Retina (tissue), 1 donor: ENCODE measurements at places on chromosomes 4 and X.

- DNase-seq: no peak
These were observed 277.1 kb downstream of the KLHL13 start for GRCh38 chrX:117839544-117839943.

DNA sequence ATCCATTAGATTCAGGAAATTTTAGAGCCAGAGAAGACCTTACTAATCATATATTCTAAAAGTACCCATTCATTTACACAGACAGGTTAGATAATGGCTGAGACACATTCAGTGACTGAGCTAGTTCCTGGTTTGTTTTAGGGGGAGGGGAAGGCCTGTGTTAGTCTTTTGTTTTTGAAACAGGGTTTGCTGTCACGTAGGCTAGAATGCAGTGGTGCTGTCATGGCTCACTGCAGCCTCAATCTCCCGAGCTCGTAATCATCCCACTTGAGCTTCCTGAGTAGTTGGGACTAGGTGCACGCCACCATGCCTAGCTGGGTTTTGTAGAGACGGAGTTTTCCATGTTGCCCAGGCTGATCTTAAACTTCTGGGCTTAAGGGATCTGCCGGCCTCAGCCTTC, 10.1 kb downstream of the RBPJ start:
- no peak for DNase-seq

DNA sequence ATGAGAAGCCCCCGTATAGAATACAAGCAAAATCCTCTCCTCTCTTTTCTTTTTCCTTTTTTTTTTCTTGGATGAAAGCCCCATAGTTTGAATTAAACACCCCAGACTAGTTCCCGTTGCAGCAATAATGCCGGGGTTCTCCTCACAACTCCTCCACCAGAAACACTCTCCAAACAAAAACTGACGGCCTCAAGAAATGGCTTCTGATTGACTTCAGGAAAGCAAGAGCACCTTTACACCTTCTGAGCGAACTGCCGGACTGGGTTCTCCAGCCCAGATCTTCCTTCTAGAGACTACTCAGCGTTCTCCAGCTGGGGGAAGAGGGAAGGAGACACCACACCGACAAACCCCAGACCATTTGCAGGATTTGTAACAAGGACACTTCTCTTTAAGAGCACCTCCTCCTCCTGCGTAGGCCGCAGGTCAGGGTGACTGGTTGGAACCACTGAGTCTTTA, 4.0 kb downstream of the HAND2 start:
- DNase-seq: peak; percentile 63

DNA sequence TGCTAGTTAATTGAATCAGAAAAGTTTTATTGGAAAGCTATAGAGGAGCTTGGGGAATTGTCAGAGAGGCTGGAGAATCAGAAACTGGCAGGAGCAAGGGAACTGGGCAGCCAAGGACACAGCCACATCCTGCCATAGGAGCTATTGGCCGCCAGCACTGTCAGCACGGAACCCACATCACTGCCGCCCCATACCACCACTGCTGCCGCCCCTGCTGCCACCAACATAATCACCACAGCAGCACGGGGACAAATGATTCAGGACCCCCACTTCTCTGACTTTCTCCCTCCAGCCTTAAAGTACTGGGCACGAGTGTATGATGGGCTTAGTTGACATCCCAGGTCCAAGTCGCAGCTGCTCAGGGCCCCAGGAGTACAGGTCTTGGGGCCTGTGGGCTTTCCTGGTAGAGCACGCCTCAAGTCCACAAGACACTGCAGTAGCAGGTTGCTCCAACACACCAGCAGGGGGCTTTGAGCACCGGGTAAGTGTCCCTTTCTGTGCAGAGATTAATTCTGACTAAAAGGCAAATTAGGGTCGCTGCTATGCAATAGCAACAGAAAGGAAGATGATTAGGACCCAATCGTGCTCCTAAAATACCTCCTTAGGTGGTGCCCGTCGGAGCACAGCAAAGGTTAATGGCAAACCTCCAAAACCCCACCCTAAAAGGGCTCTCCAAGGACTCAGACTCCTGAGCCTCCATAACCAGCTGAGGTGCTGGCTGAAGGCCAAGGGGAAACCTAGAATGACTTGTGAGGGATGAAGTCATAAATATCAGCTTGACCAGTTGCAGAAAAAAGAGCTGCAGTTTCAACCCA, 6.9 kb downstream of the PJA1 start:
- no peak for DNase-seq

GRCh38 chr4:53059871-53060270, 197.8 kb downstream of the RASL11B start:
- DNase-seq: no peak

- DNase-seq: no peak
These were observed 101.4 kb downstream of the ARHGAP10 start for GRCh38 chr4:147833254-147833653.

GRCh38 chrX:133373386-133374079, 41.8 kb downstream of the GPC4 start:
- DNase-seq: no peak

DNA sequence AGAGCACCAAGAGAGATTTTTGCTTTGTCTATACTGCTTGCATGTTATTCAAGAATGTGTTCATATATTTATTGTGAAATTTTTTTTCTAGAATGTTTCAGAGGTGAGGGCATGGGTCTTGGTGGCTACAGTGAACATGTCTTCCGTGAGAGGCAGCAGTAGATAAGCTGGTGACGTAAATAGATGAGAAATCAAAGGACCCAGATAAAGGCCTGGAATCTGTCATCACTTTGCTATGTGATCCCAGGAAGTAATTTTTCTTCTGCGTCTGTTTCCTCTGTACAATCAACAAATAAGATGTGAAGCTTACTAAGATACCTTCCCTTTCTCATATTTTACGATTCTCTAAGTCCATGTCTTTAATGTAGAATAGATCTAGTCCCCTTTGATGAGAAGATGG, 129.1 kb downstream of the COL4A6 start:
- no peak for DNase-seq

- no peak for DNase-seq
These were observed 71.1 kb downstream of the DCLK2 start for GRCh38 chr4:150149381-150149780.

DNA sequence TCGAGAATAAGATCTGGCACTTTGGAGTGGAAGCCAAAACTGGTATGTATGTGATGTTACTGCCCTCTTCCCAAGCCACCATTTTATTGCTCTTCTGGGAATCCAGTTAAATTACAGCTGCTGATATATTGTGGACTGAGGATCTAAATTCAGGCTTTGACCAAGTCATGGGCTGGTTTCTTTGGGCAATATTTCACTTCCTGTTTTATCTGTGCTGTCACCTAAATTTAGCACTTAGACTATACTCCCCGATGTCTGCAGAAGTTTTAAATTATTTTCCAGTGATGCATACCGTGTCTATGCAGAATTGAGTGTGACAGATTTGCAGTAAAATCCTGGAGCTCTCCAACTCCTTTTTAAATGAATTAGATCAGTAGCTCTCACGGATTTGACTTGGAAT, 100.0 kb downstream of the TEX13A start:
- DNase-seq: no peak

DNA sequence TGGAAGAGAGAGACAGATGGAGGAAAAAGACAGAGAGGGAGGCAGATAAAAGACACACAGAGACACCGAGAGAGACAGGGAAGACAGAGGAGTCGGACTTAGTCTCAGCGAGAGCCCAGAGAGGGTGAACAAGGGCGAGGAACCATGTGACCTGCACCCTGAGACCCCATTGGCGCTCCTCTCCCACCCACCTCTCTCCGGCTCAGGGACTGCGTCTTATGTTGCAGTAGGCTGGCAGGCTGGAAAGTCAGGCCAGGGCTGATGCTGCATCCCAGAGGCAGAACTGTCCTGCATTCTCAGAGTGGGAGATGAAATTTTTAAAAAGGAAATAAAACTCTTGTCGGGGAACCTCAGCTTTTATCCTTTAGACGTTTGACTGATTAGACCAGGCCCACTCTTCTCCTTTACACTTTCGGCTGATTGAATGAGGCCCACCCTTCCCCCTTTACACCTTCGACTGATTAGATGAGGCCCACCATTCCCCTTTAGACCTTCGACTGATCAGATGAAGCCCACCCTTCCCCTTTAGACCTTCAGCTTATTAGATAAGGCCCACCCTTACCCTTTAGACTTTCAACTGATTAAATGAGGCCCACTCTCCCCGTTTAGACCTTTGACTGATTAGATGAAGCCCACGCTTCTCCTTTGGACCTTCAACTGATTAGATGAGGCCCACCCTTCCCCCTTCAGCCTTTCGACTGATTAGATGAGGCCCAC, 29.5 kb upstream of the IL3RA start:
- DNase-seq: no peak

DNA sequence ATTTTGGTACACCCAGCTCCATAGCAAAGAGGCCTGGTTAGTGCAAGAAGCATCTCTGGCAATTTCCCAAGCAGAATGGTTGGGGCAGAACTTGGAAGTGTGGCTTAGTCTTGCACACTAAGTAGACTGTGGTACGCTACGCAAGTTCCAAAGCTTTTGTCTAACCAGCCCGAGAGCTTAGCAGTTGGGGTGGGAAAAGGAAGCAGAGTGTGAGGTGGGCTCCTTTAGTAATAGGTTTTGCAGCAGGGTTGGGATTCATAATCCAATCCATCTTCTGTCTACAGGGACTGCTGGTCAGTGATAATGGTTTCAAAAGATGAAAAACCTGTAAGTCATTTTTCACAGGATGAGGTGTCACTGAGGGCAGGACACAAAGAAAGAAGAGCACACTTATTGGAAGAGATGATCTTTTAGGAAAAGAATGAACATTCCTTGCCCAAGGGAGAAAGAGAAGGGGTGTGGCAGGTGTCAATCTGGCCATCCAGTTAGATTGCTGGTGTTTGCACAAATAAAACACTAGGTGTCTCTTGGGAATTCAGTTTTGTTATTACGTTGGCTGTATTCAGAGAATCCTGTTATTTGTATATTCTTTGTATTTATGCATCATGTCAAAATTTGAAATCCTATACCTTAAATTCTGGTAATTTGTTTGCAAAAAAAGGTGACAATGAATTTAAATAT, 244.3 kb downstream of the GPAT3 start:
- DNase-seq: no peak

GRCh38 chr4:4981427-4981826, 37.8 kb downstream of the CYTL1 start:
- DNase-seq: no peak

GRCh38 chr4:114366368-114366767, 232.2 kb upstream of the UGT8 start:
- no peak for DNase-seq

DNA sequence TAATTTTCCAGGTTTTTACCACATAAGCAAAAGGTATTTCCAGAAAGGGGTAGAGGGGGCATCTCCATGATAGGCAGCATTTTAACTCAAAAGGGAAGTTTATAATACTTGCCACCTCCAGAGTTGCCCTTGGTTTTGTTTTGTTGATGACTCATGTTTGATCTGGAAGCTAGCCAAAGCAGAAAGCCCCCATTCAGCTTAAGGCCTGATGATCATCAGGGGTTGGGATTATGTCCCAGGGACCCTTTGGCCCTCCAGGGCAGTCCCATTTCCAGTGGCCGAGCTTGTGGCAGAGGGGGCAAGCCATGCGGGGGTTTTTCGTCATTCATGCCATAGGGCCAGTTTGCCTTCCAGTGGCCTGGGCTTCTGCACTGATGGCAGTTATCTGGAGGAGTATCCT, 143.0 kb upstream of the PLAC1 start:
- DNase-seq: no peak

GRCh38 chrX:124426288-124427169, 80.2 kb downstream of the SH2D1A start:
- DNase-seq: peak; percentile 24

- no peak for DNase-seq
These were observed 324.9 kb upstream of the PPARGC1A start for GRCh38 chr4:24214796-24215195.

DNA sequence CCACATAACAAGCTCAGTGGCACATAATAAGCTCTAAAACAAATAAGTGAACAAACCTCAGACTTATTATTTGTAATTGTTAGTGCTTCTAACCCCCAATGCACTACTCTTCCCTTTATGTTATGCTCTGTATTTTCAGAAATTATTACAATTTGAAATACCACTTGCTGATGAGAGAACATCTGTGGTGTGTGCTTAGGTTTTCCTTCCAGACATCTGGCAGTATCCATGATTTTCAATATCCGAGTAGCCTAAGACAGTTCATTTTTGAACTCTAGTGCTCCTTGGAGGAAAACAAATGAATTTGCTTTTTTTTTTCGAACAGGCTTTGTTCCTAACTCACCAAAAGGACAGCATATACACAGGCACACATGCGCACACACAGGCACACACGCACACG, 278.7 kb upstream of the CLNK start:
- DNase-seq: no peak

GRCh38 chr4:144709159-144709558, 63.2 kb downstream of the HHIP start:
- no peak for DNase-seq

DNA sequence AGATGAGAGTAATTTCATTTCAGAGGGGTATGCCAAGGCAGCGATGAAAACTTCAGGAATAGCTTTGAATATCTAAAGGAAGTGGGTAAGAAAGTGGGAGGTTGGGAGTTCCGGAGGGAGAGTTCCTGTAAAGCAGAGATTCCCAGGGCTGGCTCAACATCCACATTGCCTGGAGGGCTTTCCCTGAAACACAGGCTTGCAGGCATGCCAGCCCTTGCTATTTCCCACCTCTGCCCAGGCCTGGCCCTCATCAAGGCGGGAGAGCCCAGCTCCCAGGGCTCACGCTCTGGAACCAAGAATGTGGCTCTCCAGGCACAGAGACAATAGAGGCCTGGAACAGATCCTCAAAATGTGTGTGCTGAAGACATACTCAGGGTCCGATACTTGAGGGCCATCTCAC, 43.8 kb upstream of the CLDN34 start:
- no peak for DNase-seq

- DNase-seq: no peak
These were observed 55.5 kb upstream of the AGTR2 start for GRCh38 chrX:116114999-116115398.

- no peak for DNase-seq
These were observed 26.3 kb upstream of the UBA6 start for GRCh38 chr4:67727124-67727850.

DNA sequence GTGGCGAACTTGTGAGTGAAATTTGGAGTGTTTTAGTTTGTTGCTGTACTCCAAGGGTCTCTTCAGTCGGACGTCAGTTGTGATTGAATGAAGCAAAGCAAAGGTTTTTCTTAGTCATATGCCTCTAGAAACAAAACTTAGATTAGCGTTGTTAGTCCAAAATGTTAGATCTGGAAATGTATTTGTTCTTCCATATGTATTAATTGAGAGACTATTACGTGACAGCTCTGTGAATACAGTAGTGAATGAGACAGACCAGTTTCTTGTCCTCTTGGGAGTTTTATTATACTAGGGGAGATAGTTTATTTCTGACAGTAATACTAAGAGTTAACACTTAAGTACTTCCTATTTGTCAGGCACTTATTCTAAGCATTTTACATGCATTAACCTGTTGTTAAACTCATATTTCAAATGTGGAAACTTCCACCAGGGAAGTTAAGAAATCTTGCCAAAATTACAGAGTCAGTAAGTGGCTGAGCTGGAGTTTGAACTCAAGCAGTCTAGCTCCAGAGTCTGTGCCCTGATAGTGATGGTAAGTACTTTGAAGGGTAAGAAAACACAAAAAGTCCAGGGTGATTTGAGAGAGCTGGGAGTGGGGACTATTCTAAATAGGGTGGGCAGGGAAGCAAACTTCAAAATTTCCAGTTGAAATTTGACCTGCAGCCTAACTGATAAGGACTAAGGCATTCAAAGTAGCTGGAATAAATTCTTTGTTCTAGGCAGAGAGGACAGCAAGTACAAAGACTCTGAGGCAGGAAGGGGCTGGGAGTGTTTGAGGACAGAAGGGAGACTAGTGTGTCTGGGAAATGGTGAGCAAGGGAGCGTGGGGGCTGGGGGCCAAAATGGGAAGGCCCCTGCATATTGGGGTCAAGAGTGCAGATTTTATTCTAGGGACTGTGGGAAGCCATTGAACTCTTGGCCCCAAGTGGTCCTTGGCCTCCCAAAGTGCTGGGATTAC, 17.0 kb downstream of the ADD1 start:
- DNase-seq: no peak
